Stimulated activated CD8-positive, alpha-beta memory T cell treated with anti-CD3 and anti-CD28 coated beads, Interleukin-4, amount 100 ng/mL, for 4 hours (primary cell): ENCODE measurements at places on chromosomes 12 and 14.

- DNase-seq: no peak
Measured at GRCh38 chr12:15143467-15143866, 77.8 kb downstream of the RERG start.

- no peak for DNase-seq
Measured at GRCh38 chr12:74848006-74848405, 310.4 kb downstream of the ATXN7L3B start.

GRCh38 chr14:30312214-30312613 lies 246.7 kb upstream of the G2E3 start:
- DNase-seq: no peak

DNA sequence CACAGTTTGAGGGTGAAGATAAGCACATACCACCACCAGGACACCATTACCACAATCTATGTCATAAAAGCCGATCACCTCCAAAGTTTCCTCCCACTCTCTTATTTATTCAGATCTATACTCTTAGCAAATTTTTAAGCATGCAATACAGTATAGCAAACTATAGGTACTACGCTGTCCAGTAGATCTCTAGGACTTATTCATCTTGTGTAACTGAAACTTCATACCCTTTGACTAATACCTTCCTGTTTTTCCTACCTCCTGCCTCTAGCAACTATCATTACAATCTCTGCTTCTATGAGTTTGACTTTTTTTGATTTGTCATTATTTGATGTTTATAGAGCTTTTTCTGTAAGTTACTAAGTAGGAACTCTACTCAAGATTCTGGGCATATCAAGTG lies 84.5 kb upstream of the MANSC4 start:
- DNase-seq: no peak

GRCh38 chr12:52215587-52216031 lies 17.4 kb upstream of the KRT7 start:
- no peak for DNase-seq
